ENCODE measurements at places on chromosomes 7 and 10.

DNA sequence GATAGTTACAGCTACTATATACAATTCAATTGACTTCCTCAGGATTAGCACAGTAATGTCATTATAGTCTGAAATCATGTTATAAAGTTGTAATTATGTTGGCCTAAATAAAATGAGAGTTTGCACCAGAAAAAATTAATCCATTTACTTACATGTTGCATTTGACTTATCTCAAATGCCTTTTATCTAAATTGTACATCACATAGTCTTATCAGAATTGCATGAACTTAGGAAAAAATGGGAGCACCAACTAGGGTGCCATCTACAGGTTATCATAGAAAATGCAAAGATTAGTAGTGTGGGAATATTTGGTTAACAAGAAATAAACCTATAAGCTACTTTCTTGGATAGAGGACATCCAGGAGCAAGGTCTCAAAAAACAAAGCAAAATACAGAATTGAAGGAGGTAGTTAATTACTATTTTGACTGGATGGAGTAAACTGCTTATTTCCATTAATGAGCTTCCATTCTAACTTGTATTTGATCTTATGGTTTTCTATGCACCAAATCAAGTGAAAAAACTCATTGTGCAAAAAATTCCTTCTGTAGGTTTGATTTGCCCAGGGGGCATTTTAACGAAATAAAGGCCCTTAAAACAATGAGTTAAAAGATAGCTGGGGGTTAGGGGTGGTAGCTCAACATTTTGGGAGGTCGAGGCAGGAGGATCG is 60.0 kb upstream of the ORC5 start:
- DNase-seq, result no peak

- no peak for DNase-seq
Observed at GRCh38 chr7:25786936-25787335, 365.1 kb upstream of the NFE2L3 start.

DNA sequence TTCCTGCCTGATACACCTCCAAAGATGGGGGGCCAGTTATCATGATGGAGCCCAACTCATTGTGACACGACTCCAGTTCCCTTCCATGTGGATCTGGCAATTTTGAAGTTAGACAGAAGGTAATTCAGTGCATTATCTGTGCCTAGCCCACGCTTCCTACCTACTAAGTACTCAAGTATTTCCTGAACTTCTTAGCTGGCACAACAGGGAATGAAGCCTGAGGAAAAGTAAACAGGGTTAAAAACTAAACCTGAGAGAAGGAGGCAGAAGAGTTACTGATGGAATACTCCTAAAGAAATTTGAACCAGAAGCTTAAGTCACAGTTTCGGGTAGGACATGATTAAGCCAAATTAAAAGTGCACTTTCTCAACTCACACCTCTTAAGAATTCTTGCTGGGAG is 1.1 kb upstream of the SEC31B start:
- no peak for DNase-seq

DNA sequence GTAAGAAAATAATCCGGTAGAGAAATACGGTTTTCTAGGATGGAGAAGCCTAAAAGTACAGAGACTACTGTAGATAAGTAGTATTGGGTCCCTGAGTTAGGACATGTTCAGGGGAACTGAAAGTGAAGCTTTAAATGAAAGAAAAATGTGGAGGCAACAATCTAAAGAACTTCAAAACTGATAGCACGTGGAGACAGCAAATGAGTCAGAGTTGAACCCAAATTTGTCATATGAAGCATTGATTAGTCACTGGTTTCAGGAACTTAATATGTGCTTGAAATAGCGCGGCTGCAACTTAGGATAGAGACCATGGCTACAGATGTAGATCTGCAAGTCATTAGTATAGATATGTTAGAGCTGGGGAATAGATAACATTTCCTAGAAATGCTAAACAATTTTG is 1138.6 kb upstream of the SORCS1 start:
- no peak for DNase-seq

- no peak for DNase-seq
Observed at GRCh38 chr7:15086862-15087261, 184.3 kb upstream of the DGKB start.

DNA sequence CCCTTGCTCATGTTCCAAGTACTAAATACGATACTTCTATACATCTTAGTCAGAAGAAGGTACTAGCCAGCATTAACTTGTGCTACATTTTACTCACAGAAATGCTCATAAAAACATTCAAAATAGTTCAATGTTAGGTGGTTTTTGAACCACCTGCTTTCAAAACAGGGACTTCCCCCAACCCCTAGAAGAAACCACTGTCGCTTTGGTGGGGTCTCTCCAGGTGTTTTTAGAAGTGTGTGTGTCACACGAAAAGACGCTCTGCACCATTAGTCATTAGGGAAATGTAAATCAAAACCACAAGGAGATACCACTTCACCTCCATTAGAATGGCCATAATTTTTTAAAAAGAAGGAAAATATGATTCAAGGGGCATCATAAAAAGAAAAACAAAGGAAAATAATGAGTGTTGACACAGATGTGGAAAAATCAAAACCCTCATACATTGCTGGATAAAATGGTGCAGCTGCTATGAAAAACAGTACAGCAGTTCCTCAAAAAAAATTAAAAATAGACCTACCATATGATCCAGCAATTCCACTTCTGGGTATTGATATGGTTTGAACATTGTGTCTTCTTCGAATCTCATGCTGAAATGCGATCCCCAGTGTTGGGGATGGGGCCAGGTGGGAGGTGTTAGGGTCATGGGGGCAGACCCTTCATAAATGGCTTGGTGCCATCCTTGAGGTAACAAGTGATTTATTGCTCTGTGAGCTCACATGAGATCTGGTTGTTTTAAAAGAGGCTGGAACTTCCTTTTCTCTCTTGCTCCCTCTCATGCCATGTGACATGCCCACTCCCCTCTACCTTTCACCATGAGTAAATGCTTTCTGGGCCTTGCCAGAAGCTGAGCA is 74.2 kb downstream of the MALSU1 start:
- DNase-seq, result no peak

DNA sequence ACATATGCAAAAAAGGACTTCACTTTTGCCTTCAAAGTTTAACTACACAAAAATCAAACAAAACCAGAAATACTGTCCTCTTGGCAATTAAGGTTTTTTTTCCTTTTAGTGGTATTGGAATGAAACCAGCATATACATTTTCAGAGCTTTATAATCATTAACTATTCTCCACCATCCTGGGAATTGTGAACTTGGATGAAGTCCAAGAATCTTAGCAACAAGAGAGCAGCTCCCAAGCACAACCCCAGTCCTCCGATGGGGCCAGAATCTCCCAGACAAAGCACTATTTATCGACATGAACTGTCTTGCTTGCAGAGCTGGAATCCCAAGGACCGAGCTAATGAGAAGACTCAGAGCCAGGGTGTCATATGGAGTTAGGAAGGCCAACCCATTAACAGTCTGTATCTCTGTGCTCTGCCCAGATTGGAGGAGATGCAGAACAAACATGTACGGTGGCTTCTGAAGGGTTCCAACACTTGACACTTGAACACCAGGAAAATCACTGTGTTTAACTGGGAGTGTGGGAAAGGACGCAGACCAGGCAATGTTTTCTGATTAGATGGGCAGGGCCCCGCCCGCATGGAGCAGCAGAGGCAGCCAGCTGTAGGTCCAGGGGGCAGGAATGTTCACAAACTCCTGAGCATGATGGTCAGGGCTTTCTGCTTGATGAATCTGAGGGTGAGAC is 35.5 kb downstream of the PPP1R3C start:
- no peak for DNase-seq

GRCh38 chr10:133281084-133281483 is 4.4 kb upstream of the ADAM8 start:
- DNase-seq, result no peak

- DNase-seq, result no peak
Observed at GRCh38 chr7:91656541-91657482, 223.7 kb downstream of the MTERF1 start.

GRCh38 chr10:117188371-117188770 is 8.9 kb upstream of the KCNK18 start:
- no peak for DNase-seq

DNA sequence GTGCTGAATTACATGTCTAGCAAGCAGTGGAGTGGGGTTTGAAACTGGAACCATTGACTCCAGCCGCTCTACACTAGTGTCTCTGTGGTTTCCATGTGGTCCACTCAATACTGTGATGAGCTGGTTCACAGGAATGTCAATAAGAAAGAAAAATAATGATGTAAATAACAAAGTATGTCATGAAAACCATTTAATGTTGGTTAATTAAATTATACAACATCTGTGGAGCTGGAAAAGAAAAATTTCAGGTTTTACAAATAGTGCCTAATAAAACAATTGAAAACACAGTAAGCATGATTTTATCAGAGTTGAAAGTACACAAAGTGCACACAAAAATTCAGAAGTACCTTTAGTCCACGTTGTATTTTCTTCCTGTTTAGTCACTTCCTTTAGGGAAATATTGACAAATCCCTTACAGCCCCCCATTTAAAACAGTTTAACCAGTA is 28.7 kb upstream of the NAMPT start:
- DNase-seq, result no peak

- DNase-seq, result no peak
Observed at GRCh38 chr7:67453580-67454380, 457.1 kb downstream of the TYW1 start.

GRCh38 chr7:10266976-10267375 is 706.7 kb upstream of the PHF14 start:
- DNase-seq, result peak; percentile 9

- no peak for DNase-seq
Observed at GRCh38 chr10:131841661-131842139, 59.1 kb upstream of the PPP2R2D start.

GRCh38 chr10:49081547-49082275 is 33.6 kb downstream of the VSTM4 start:
- DNase-seq, result no peak

GRCh38 chr10:124180947-124181549 is 87.7 kb upstream of the CHST15 start:
- no peak for DNase-seq

DNA sequence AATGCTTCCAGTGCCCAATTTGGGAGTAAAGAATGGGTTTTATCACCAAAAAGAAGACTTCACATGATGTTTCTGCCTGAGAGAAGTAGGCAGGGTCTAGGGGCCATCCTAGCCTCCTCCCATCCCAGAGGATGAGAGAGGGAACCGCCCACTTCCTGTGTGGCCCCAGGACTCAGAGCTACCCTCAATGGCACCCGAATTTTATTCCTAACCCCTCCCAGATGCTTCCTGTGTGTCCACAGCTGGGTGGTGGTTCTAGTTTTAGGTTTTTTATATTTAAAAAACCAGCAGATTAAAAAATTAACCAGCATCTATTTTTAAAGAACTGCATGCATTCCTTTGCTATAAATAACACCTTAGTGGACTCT is 583.5 kb downstream of the PTPRN2 start:
- no peak for DNase-seq

GRCh38 chr10:109937460-109938065 is 14.3 kb upstream of the XPNPEP1 start:
- no peak for DNase-seq

DNA sequence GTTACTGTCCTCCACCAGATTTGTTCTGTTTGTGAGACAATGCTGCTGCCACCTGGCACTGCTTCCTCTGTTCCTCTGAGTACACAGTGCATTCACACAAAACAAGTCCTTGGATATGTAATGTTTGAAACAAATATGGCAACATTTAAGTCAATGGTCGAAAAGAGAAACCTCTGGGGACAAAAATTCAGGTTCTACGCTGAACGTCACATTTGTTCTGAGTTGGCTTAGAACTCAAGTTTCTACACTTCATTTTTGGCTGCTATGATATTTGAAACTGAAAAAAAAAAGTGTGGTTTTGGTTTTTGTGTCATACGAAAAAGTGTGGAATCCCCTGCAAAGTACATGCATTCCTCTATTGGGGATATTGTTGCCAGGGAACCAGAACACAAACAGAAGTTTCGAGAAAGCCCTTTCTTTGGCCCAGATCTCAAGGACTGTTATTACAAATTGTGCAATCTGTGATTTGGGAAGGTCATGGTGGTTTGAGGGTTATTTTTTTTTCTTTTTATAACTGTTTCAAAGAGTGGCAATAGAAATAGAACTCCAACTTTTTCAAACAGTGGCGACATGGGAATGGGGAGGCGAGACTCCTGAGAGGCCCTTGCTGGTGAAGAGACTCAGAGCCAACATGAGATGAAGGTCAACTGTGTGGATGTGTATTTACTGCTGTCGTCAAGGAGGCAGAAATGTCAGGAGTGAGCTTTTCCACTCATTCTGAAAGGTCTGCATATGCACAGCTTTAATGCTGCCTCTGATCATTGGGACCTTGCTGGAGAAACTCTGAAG is 127.5 kb downstream of the CUBN start:
- DNase-seq, result no peak

- no peak for DNase-seq
Observed at GRCh38 chr7:155921086-155921803, 109.0 kb upstream of the SHH start.

DNA sequence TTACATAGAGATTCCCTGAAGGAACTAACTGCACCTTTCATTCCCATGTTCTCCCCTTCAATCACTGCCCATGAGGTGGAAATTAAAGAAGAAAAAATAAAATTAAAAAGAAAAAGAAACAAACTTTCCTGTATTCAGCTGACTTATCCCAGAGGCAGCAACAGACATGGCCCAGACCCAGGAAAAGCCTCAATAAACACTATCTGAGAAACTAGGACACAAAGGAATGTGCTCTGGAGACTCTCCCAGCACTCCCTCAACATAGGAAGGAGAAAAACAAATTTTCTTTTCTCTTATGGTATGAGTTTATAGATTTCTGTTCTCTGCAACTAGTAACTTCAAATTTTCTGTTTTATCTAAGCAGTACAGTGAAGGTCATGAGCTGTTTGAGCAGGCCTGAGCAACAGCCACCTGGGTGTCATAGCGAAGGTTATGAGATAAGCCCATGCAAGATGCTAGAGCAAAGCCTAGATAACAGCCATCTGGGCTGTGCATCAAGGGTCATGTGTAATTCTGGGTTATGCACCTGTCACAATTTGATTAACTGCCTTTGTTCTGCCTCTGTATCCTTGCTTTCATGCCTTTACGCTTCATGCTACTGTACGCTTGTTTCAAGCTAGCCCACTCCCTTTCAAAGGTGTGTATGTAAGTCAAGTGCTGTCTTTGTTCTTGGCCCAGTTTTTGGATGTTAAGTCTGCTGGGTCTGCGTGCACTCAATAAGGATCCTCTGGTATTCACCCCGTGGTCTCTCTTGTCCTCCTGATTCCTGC is 11.0 kb upstream of the OR6B1 start:
- DNase-seq, result no peak

- peak; percentile 100 for DNase-seq
Observed at GRCh38 chr7:44847920-44848634, at the start of gene H2AZ2. H2AZ2 (minus strand) TSS chr7:44848087; CDS start chr7:44847971, 116 bp downstream.

GRCh38 chr7:20172736-20173334 is 44.3 kb downstream of the MACC1 start:
- peak; percentile 22 for DNase-seq

- DNase-seq, result no peak
Observed at GRCh38 chr10:6365384-6365783, 162.7 kb downstream of the PFKFB3 start.

GRCh38 chr7:4682621-4683042 is 537 bp downstream of the FOXK1 start:
- peak; percentile 78 for DNase-seq

- no peak for DNase-seq
Observed at GRCh38 chr7:141916099-141916498, at the start of gene OR9A4. OR9A4 (plus strand) TSS chr7:141916399; CDS start chr7:141918876, 2,477 bp downstream.
